ENCODE measurements at places on chromosomes 16 and 17.

DNA sequence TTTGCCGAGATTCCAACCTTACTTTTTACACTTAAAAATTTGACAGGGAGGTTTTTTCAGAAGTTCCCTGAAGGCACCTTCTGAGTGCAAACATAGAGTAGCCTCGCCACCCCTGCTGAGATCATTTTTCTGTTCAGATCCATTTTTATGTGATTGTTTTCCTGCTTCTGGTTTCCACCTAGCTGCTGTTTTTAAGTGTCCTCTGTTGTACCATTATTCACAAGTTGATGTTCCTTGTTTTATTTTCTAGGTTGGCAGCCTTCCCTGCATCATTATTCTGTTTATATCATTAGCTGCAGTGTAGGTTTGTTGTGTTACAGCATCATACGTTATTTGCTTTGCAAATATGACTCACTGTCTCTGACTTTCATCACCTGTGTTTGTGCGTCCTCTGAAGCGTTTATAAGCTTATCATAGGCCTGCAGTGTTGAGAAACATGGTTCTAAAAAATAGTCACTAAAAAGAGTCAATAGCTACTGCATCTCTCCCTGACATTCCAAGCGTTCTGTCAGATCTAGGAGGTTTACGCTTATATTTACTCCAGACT, 116.9 kb upstream of the CLEC3A start:
- no peaks in the 10 kb centered on the region for H3K36me3 ChIP-seq
- no peaks in the 10 kb centered on the region for H3K4me1 ChIP-seq
- no peaks in the 10 kb centered on the region for H3K27me3 ChIP-seq
- no peak overlapping the region for H3K4me3 ChIP-seq
- no peak overlapping the region for H3K27ac ChIP-seq

GRCh38 chr16:61829631-61830030, 206.6 kb downstream of the CDH8 start:
- no peaks in the 10 kb centered on the region for H3K4me1 ChIP-seq
- H3K36me3 ChIP-seq = no peaks in the 10 kb centered on the region
- no peak for DNase-seq
- H3K27me3 ChIP-seq = no peaks in the 10 kb centered on the region
- H3K27ac ChIP-seq = no peak overlapping the region

DNA sequence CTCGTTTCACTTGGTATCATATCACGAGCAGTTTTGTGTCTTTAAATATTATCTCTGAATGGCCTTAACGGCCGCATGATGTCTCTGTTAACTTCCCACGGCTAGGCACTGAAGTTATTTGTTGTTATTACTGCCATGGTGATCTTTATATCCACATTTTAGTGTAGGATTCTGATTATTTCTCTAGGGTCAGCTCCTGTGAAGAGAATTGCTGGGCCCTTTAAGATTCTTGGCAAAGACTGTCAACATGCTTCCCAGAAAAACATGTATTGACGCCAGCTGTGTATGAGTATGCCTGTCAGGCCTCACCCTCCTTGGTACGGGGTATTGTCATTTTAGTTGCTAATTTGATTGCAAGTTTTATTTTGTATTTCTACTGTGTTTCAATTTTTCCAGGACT, 263.5 kb downstream of the SNX29 start:
- H3K27me3 ChIP-seq = no peaks in the 10 kb centered on the region
- peaks cover 16% of the 10 kb centered on the region for H3K4me1 ChIP-seq
- DNase-seq = no peak

- H3K4me1 ChIP-seq = peaks cover 27% of the 10 kb centered on the region
- no peak overlapping the region for H3K27ac ChIP-seq
- no peak overlapping the region for H3K4me3 ChIP-seq
- DNase-seq = no peak
- H3K27me3 ChIP-seq = peaks cover 13% of the 10 kb centered on the region
These were observed 279.6 kb downstream of the SNX29 start for GRCh38 chr16:12255919-12256665.

GRCh38 chr17:82938873-82939620, 99.2 kb upstream of the ZNF750 start:
- peak overlapping the region; percentile 24 for H3K27ac ChIP-seq
- peak overlapping the region; percentile 72 for H3K4me3 ChIP-seq
- peaks cover 8% of the 10 kb centered on the region for H3K27me3 ChIP-seq

GRCh38 chr16:25110387-25110947, 1.1 kb upstream of the LCMT1 start:
- peak overlapping the region; percentile 91 for H3K4me3 ChIP-seq
- H3K36me3 ChIP-seq = peaks cover 9% of the 10 kb centered on the region
- peaks cover 28% of the 10 kb centered on the region for H3K4me1 ChIP-seq
- H3K27ac ChIP-seq = no peak overlapping the region
- no peak for DNase-seq

GRCh38 chr16:58197314-58198012, 443 bp downstream of the CSNK2A2 start:
- H3K36me3 ChIP-seq = peaks cover 19% of the 10 kb centered on the region
- H3K4me3 ChIP-seq = peak overlapping the region; percentile 91
- DNase-seq = peak; percentile 15
- H3K4me1 ChIP-seq = peaks cover 17% of the 10 kb centered on the region

- DNase-seq = no peak
- no peaks in the 10 kb centered on the region for H3K36me3 ChIP-seq
- no peak overlapping the region for H3K4me3 ChIP-seq
These were observed 112.0 kb downstream of the LITAF start for GRCh38 chr16:11474617-11475291.

- H3K36me3 ChIP-seq = no peaks in the 10 kb centered on the region
- H3K4me1 ChIP-seq = no peaks in the 10 kb centered on the region
- H3K27ac ChIP-seq = no peak overlapping the region
- no peak overlapping the region for H3K4me3 ChIP-seq
These were observed 51.8 kb upstream of the ACSF3 start for GRCh38 chr16:89041571-89042481.

DNA sequence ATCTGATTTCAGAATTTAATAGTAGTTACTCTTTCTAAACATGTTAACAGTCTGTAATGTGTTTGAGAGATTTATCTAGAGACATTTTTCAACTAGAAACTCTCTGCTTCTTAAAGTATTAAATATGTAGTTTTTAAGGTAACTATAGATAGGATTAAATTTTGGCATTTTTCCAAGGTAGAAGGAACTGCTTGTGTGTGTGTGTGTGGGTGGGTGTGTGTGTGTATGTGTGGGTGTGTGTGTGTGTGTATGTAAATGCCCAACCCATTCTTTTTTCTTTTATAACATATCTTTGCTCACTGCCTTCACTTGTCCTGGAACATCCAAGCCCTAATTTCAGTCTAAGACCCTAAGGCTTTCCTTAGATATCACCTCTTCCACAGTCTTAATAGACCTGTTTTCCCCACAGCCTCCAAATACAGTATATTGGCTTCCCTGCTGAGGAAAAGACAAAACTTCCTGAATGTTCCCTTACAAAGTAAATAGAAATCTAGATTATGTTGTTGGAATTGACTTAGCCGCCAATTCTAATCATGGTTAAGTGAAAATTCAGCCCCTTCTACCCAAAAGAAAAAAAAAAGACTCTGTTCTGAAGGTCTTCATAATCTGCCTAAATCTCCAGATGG, 33.5 kb downstream of the NUP93 start:
- no peak overlapping the region for H3K27ac ChIP-seq
- peaks cover 4% of the 10 kb centered on the region for H3K36me3 ChIP-seq
- no peak for DNase-seq
- H3K4me1 ChIP-seq = no peaks in the 10 kb centered on the region
- no peaks in the 10 kb centered on the region for H3K27me3 ChIP-seq

- H3K36me3 ChIP-seq = no peaks in the 10 kb centered on the region
- H3K27me3 ChIP-seq = no peaks in the 10 kb centered on the region
- H3K27ac ChIP-seq = no peak overlapping the region
- no peak for DNase-seq
- H3K4me1 ChIP-seq = no peaks in the 10 kb centered on the region
- H3K4me3 ChIP-seq = no peak overlapping the region
These were observed 201.8 kb downstream of the SLC39A11 start for GRCh38 chr17:72890711-72891110.

DNA sequence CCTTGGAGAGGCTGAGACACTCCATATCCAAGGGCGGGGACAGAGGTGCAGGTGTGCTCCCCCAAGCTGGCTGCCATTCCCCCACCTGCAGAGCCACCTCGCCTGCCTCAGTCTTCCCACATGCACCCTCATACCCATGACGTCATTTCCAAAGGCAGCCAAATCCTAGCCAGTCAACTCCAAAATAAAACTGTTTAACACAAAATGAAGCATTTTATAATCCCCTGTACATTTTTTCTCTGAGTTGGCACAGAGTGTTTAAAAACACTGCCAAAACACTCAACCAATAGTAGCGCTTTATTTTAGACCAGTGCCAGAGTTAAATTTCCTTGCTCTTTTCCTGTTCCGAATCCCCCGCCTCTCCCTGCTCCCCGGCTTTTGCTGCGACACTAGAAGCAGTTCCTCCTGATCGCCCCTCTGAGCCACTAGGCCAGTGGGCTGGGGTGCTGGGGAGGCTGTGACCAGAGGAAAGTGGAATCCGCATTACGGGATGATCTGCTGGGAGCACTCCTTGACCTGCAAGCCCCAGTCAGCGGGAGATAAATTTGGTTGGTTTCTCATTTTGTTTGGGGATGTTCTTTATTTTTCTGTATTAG, 139.5 kb downstream of the ZNF423 start:
- no peak for DNase-seq
- no peak overlapping the region for H3K4me3 ChIP-seq

GRCh38 chr17:72467841-72468653, 347.2 kb downstream of the SOX9 start:
- no peak for DNase-seq
- no peaks in the 10 kb centered on the region for H3K36me3 ChIP-seq
- H3K4me3 ChIP-seq = no peak overlapping the region
- peaks cover 4% of the 10 kb centered on the region for H3K27me3 ChIP-seq
- no peak overlapping the region for H3K27ac ChIP-seq
- no peaks in the 10 kb centered on the region for H3K4me1 ChIP-seq

GRCh38 chr17:37648555-37648954, 5.3 kb upstream of the DDX52 start:
- DNase-seq = no peak
- H3K4me1 ChIP-seq = peaks cover 16% of the 10 kb centered on the region
- H3K36me3 ChIP-seq = no peaks in the 10 kb centered on the region
- no peak overlapping the region for H3K4me3 ChIP-seq
- H3K27ac ChIP-seq = no peak overlapping the region

- peaks cover 3% of the 10 kb centered on the region for H3K27me3 ChIP-seq
- DNase-seq = no peak
- no peaks in the 10 kb centered on the region for H3K4me1 ChIP-seq
- no peak overlapping the region for H3K27ac ChIP-seq
- no peaks in the 10 kb centered on the region for H3K36me3 ChIP-seq
These were observed 10.4 kb downstream of the EMC6 start for GRCh38 chr17:3678821-3679530.

DNA sequence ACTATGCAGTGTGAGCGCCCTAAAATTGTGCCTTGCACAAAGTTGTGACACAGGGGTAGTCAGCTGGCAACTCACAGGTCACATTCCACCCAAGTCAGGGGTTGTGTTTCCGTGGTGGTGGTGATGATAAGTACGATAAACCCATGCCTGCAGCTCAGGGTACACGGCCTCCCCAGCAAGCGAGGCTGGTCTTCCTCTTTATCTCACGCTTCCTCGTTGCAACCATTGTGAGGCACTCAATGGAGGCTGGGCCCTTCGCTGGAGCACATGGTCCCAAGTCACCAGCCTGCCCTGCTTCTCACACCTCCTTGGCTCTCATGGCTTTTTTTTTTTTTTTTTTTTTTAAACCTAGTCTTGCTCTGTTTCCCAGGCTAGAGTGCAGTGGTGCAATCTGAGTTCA, 307.5 kb downstream of the CPPED1 start:
- no peak for DNase-seq
- no peak overlapping the region for H3K27ac ChIP-seq
- peaks cover 5% of the 10 kb centered on the region for H3K27me3 ChIP-seq
- H3K4me3 ChIP-seq = no peak overlapping the region
- no peaks in the 10 kb centered on the region for H3K36me3 ChIP-seq

- peaks cover under 1% of the 10 kb centered on the region for H3K4me1 ChIP-seq
- DNase-seq = no peak
- H3K27me3 ChIP-seq = peaks cover 3% of the 10 kb centered on the region
- H3K4me3 ChIP-seq = no peak overlapping the region
These were observed 6.2 kb downstream of the TUFM start for GRCh38 chr16:28839899-28840298.

- H3K27me3 ChIP-seq = no peaks in the 10 kb centered on the region
- H3K4me3 ChIP-seq = no peak overlapping the region
- H3K4me1 ChIP-seq = peaks cover 15% of the 10 kb centered on the region
- no peaks in the 10 kb centered on the region for H3K36me3 ChIP-seq
These were observed 118.3 kb downstream of the SPECC1 start for GRCh38 chr17:20127360-20128035.

- H3K27ac ChIP-seq = no peak overlapping the region
- peak; percentile 64 for DNase-seq
- peaks cover 10% of the 10 kb centered on the region for H3K36me3 ChIP-seq
- no peak overlapping the region for H3K4me3 ChIP-seq
- peaks cover 14% of the 10 kb centered on the region for H3K4me1 ChIP-seq
These were observed 19.0 kb downstream of the HEATR9 start for GRCh38 chr17:35849469-35850348.

DNA sequence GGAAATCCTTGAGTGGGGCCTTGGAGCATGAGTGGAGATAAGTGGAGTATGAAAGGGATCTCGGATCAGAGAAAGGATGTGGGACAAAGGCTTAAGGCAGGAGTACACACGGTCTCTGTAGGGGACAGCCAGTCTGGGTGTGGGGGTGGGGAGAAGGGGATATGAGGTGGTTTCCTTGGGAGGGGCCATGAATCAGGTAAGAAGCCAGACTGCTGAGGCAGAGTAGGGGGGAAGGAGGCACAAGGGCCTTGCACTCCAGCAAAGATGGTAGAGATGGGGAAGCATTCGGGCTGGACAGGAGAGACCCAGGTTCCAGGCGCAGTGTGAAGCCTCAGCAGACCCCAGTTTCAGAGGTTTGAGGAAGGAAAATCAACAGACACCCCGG, 1.6 kb downstream of the HSD11B2 start:
- no peak for DNase-seq
- H3K36me3 ChIP-seq = peaks cover 3% of the 10 kb centered on the region
- H3K27ac ChIP-seq = no peak overlapping the region

GRCh38 chr17:78034429-78035091, 76.1 kb downstream of the TNRC6C start:
- no peaks in the 10 kb centered on the region for H3K27me3 ChIP-seq
- H3K36me3 ChIP-seq = no peaks in the 10 kb centered on the region
- no peak overlapping the region for H3K4me3 ChIP-seq
- H3K27ac ChIP-seq = no peak overlapping the region
- H3K4me1 ChIP-seq = no peaks in the 10 kb centered on the region

GRCh38 chr16:77610496-77610895, 111.8 kb upstream of the NUDT7 start:
- no peak overlapping the region for H3K27ac ChIP-seq
- no peak overlapping the region for H3K4me3 ChIP-seq
- DNase-seq = no peak
- H3K4me1 ChIP-seq = no peaks in the 10 kb centered on the region
- no peaks in the 10 kb centered on the region for H3K27me3 ChIP-seq
